ENCODE measurements at places on chromosomes 16 and 17.

DNA sequence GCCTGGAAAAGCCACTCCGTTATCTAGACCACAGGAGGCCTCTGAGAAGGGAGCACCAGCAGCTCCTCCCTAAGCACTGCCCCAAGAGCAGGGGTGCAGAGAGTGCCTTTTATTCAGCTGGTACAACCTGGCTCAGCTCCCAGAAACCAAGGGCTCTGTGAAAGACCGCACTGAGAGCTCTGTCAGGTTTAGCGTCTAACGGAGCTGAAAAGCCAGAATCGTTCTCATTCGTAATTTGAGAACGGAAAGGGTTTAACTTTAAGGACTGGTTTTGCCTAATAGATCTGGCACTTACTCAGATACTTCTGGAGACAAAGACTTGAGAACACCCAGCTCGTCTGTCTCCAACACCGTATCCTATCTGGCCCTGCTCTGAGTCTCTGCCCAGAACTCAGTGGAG, 13.5 kb downstream of the MPG start:
- DNase-seq, result no peak

- no peak for DNase-seq
Observed at GRCh38 chr16:4306470-4307214, 9.2 kb upstream of the GLIS2 start.

GRCh38 chr17:57096472-57097202, 11.6 kb downstream of the AKAP1 start:
- DNase-seq, result no peak

DNA sequence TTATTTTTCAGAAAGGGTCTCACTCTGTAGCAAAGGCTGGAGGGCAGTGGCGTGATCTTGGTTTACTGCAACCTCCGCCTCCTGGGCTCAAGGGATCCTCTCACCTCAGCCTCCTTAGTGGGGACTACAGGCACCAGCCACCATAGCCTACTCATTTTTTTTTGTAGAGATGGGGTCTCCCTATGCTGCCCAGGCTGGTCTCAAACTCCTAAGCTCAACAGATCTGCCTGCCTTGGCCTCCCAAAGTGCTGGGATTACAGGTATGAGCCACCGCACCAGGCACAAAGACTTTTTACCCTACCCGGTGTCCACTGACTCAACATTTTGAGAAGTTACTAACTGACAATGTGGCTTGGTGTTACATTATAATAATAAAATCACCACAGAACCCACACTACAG, 7.2 kb downstream of the GRB2 start:
- DNase-seq, result no peak

- peak; percentile 61 for DNase-seq
Observed at GRCh38 chr17:27430882-27431491, 25.3 kb upstream of the KSR1 start.

DNA sequence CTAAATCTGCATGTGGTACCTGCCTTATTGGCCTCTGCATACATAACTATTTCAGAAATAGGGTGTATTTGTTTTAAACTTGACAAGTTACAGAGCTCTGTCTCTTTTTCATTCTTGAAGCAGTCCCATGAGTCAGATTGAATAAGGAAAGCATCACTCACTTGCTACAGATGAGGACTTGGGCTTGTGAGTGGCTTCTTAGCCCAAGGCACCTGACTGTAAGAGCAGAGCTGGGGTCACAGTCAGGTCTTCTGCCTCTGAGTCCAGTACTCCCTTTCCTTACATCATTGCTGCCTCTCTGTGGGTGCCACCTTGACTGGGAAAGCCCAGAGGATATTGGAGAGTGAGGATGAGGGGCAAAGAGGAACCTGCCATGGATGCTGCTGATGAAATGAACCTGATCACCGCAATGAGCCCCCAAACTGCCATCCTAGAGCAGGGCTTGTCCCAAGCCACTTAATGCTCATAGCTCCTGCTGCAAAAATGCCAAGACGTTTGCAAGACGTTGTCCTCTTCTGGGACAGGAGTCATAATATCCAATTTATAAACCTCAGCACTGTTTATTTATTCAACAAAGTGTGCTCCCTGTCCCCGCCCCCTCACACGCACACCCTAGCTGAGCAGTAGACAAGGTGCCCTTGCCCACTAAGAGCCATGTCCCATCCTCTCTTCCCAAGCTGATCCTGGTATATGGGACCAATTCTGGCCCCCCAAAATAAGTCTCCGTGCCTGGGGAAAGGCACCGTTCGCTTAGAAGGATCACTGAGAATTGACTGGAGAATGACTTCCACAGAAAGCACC, 74.1 kb downstream of the CCDC182 start:
- DNase-seq, result no peak

- DNase-seq, result peak; percentile 63
Observed at GRCh38 chr17:77096570-77097214, 44.1 kb upstream of the SEC14L1 start.

DNA sequence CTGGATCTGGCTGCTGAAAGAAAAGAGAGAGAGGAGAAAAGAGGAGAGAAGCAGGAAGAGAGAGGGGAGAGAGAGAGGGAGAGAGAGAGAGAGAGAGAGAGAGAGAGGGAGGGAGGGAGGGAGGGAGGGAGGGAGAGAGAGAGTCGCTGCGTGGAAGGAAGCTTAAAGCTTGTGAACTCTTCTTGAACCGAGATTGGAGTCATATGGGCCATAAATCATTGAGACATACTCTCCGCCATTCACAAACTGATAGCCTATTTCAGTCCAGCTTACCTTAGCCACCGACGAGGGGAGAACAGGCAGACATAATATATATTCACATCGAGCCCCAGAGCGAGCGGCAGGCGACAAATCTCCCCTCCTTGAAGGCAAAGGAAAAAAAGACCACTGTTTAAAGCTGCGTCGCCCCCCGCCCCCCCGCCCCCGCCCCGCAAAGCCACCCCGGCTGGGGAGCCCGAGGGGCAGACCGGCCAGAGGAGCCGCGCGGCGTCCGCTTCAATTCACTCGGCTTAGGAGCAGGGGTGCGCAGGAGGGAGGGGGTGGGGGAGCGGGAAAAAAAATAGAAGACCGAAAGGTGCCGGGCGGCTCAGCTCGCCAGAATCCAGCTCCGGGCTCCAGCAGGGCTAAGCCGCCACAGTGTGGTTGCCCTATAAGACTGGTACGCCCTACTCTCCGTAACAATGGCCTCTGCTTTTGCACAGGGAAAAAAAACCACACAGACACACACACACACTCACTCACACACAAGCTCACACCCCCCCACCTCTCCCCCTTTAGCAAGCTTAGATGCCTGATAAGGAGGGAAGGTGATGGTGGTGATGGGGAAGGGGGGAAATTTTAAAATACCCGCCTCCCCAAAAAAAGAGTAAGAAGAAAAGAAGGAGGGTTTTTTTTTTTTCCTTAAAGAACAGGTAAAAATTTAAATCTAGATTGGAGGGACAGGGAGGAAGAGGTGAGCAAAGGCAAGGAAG, 10.6 kb upstream of the HOXB2 start:
- DNase-seq, result no peak

- peak; percentile 84 for DNase-seq
Observed at GRCh38 chr17:39547713-39548478, 59.8 kb downstream of the NEUROD2 start.

DNA sequence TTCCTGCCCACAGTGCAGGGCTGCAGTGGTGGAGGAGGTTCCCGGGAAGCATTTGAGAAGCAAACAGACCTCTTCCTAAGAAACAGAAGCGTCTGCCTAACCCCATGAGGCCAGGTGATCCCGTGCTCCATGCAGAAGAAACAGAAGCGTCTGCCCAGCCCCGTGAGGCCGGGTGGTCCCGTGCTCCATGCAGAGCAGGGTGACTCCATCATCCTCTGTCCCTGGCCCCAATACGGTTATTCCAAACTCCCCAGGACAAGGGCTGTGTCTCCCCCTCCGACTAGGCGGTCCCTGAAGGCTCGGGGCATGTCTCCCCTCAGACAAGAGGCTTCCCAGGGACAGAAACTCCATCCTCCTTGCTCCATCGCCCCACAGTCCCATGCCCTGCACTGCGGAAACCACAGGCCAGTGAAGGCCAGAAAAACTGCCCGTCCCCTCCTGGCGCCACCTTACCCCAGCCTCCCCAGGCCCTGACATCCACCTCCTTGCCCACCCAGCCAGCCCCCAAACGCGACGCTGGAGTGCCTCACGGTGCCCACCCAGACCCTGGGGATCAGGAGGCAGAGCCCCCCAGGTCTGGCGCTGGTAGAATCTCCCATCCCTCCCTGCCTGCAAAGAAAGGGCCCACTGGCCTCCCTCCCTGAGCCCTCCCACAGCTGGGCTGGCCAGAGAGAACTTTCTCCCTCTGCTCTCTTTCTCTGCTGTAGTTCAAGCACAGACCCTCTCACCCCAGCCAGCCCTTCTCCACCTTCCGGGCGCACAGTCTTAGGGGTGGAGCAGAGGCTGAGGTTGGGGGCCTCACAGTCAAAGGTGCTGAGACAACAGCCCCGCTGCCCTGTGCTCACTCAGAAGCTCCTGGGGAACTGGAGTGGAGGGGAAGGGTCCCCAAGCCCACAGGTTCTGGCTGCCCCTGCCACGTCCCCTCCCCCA, 30.6 kb upstream of the KRT17 start:
- no peak for DNase-seq
